ENCODE measurements at places on chromosomes 11 and 22. TPM values are rescaled to one million over a fixed set of nuclear protein-coding genes. Genes with fewer than 3 reads are reported as not detected.

DNA sequence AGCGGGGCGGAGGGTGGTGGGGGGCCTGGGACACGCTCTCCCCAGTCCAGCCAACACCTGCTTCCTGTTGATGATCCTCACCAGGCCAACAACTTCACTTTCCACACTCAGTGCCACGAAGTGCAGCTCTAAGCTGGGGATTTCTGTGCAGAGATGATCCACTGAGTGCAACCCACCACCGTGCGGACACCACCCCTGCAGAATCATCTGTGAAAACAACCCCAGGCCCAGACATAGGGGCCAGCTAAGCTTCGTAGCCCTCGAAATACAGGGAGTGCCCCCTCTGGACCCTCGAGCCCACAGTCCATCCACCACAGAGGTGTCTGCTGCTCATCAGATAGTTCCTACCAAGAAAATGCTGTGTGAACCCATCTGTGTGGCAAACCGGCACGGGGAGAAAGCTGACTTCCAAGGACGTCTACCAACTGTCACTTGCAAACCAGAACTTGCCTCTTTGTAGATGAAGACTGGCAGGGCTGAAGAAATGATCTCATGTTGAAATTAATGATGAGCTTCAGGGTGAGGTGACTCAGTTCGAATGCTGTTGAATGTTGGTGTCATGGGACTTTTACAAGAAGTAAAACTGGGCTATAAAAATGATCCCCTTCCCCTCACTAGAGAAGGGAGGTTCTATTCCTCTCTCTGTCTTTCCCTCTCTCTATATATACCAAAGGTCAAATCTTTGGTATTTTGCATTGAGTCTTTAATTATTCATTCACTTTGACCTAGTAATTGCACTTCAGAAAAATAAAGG lies 73.4 kb downstream of the MYEOV start:
- DNase-seq = no peak

The APOA1 gene
- total RNA-seq = 3.7 TPM

- no peak for DNase-seq
These were observed 7.4 kb downstream of the USP2 start for GRCh38 chr11:119373921-119374631.

DNA sequence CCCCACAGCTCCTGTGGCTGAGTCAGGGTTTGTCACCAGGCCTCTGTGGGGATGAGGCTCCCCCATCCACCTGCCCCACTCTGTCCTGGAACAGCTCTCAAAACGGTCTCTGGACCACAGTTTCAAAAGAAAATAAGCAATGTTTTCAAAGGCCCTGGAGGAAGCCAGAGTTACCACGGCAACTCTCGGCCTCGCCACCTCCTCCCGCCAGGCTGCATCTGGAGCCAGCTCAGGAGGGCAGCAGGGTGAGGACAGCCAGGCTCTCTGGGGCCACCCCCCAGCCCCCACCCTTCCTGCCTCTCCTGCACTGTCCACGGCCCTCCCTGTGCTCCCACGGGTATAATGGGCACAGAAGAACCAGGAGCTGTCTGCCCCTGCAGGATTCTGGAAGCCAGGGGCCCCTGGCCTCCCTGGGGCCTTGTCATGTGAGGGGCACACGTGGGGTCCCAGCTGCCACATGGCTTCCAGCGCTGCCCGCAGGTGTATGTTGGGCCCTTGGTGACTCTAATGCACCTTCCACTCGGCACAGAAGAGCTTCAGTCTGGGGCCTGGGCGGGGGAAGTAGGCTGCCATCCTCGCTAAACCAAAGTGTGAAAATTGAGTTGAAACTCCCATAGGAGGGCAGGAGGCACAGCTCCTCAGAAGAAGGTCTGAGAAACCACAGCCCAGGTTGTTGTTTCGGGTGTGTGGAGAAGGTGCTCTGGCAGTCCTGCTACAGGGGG lies 10.3 kb downstream of the CD81 start:
- DNase-seq = no peak

DNA sequence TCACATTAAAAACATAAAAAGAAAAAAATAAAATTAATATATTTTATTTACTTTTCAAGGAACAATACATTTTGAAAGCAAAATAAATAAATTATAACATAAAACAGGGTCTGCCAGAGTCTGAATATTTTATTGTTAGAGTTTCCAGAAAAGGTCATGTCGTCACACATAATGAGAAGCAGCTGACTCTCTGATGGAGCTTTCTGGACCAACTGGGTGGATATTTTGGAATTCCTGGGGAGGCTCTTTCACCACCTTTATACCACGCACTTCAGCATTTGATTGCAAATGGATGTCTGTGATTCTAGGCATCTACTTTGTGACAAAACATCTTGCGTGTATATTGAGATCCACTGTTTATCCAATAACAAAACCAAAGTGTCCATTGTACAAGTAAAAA lies 455.0 kb upstream of the CCDC179 start:
- DNase-seq = no peak

The ELMOD1 gene
- total RNA-seq = 1.8 TPM

GRCh38 chr11:65027213-65028067 lies at the start of gene SNX15:
Gene SNX15, plus strand, starts transcription at chr11:65027439. Its CDS starts 99 bp downstream, at chr11:65027538.
- DNase-seq = peak; percentile 93

DNA sequence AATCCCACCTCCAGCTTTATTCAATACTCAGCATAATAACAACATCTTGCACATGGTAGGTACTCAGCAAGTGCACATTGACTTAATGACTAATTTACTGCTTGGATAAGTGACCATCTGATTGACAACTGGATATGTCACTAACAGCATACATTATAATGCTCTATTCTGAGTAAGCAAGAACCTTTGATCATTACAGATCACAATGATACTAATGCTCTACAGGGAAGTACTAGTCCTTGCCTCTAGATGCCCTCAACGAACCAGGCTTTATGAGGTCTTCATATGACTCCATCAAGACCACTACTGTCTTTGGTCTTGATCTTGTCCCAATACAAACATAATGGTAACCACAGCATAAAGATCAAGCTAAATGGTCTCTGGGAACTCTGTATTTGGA lies 167.6 kb upstream of the MTMR2 start:
- DNase-seq = no peak

GRCh38 chr11:73306977-73307322 lies 1.1 kb upstream of the ARHGEF17 start:
- DNase-seq = no peak

The MMP8 gene
- 0.44 TPM for total RNA-seq

DNA sequence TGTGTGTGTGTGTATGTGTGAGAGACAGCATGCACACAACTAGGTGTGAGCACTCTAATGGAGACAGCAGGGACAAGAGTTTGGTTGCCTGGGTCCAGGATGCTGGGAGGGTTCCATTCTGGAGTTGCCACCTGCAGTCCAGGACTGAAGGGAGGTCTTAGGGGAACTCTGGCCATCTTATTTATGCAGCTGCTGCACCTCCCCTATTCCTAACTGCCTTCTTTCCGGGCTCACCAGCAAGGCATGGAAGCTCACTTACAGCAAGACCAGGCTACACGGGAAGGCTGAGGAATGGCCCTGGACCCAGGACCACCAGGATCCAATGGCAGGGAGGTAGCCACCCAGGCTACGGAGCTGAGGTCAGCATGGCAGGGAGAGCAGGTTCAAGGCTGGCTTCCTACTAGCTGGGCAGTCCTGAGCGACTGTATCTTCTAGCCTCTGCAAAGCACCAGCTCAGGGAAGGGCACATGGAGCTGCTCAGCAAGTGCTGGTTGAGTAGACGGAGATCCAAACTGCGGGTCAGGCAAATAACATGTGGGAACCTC lies 42.2 kb upstream of the B3GAT1 start:
- DNase-seq = no peak

The FJX1 gene
- 1.5 TPM for total RNA-seq

The TRPM5 gene
- total RNA-seq = not detected

The SLC17A6 gene
- not detected for total RNA-seq

The CALCA gene
- total RNA-seq = not detected

The C1QTNF4 gene
- 1.3 TPM for total RNA-seq

The OR5B21 gene
- not detected for total RNA-seq

The CCDC15 gene
- total RNA-seq = 1.4 TPM

The KLHL35 gene
- total RNA-seq = 2.6 TPM

The CHRNA10 gene
- total RNA-seq = 1.7 TPM

- no peak for DNase-seq
These were observed 569.9 kb downstream of the LUZP2 start for GRCh38 chr11:25066706-25067105.

DNA sequence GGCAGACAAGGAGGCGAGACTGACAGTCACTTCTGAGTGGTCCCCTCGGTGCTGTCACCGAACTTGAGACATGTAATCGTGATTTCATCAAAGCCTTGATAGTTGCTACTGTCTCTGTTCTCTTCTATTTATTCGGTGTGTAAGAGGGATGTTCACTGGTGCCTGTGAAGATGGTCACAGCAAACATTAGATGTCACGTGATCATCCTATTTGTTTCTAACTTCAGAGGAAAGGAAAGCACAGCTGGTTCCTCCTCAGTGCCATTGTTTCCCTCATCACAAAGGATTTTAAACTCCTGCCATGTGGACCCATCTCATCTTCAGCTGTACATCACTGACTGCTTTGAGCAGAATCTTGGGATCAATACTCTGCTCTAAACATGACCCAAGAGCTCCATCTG lies 73.1 kb upstream of the CLMP start:
- no peak for DNase-seq

DNA sequence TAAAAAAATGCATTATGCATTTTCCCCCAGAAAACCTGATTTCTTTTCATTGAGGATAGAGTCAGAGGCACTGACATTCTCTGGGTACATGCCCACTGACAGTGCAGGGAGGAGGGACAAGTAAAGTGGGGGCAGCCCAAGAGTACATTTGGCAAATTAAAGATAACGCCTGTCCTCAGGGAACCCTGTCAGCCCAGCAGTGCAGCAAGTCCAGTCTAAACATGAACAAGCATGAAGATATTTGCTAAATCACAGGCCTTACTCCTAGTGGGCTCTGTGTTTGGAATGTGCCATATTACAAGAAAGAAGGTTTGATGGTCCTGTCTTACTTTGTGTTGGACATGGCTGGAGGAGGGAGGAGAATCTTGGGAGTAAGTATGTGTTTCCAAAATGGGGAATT lies 37.9 kb downstream of the AMOTL1 start:
- DNase-seq = no peak

DNA sequence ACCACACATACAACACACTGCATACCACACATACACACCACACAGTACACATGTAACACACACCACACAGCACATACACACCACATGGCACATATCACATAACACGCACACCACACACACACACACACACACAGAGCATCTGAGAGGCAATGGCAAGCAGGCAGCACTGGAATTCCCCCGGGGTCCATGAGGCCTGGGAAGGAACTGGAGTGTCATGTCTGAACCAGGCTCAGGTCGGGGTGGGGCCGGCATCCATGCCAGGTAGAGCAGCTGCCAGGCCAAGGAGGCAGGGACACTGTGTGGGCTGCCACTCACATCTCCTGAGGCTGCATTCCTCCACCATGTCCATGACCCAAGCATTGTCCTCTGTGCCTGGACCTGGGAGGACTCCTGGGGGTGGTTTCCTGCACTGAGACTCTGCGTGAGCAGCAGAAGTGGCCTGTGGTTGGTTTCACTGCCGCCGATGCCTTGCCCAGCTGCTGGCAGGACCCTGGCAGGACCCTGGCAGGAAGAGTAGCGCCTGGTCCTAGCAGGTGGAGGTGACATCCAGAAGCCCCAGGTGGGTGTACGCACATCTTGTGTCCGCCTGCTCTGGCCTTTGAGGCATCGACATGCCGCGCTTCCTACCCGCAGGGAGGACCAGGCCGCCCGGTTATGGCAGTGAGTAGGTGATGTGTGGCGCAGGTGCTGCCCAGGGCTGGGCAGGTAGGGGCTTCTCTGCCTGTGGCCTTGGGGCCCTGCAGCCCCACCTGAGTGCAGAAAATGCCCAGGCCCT lies 1280.4 kb downstream of the TBC1D22A start:
- DNase-seq = no peak

The AHNAK gene
- total RNA-seq = 809 TPM

The ADAMTS15 gene
- total RNA-seq = 8.4 TPM

The KCNJ11 gene
- total RNA-seq = 4.3 TPM

GRCh38 chr11:61140416-61140815 lies 20.8 kb downstream of the VPS37C start:
- no peak for DNase-seq
